ENCODE measurements at places on chromosomes 2 and 18.

- DNase-seq = no peak
These were observed 1550.2 kb downstream of the LRP1B start for GRCh38 chr2:140580532-140581151.

GRCh38 chr2:57990118-57990725 is 56.4 kb upstream of the VRK2 start:
- DNase-seq = no peak

- DNase-seq = no peak
These were observed 337.3 kb downstream of the CBLN2 start for GRCh38 chr18:72206814-72207213.

DNA sequence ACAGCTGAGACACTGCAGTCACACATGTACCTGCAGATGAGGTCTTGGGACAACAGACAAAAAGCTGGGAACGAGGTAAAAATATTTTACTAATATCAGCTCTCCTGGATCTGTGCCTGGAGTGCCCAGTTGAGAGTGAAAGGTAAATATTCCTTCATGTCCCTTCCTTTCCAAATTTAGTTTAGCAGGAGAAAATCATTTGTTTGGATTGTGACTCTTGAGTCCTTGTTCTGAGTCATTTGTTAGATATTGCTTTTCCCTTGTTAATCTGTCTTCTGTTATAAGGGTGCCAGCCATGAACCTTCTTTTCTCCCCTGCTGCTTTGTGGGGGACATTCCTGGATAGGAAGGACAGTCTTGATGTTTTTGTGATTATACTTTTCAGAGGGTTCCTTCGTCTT is 329.2 kb downstream of the DSC3 start:
- no peak for DNase-seq

GRCh38 chr2:45005261-45006002 is 3.8 kb downstream of the SIX2 start:
- DNase-seq = no peak

DNA sequence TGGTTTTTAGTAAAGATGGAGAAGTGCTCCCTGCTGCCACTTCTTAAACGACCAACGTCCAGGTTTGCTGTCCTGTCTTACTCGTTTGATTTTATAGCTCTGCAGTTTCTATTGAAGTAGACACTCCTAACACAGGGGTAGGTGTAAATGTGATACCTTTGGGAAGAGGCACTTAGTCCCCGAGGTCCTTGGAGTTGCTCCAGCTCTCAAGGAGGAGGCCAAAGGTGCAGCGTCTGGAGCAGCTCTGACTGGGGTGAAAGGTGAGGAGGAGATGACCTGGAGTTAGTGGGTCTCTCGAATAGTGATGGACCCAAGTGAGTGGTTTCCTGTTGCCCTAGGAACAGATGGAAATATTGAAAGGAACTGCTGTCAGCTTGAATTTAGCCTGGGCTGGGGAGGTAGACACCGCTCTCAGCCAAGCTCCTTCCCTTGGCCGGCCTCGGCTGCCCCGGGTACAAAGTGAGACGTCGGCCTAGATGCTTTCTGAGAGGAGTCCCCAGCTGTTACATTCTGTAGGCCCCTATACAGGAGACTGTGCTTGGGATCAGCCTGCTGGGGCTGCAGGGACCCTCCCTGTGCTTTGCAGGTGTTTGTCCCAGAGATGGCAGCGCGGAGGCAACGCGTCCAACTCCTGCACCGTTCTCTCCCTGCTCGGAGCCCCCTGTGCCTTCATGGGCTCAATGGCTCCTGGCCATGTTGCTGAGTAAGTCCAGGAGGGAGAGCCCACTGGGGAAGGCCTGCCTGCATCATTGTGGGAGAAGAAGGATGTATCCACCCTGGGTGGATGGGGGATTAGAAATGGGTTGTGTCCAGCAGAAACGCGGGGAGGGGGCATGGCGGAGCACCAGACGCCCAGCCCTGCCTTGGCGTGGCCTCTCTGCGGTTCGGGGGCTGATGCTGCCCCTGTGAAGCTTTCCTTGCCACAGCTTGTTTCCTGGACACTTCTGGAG is 5.4 kb downstream of the KHK start:
- DNase-seq = no peak

- DNase-seq = no peak
These were observed 47.6 kb downstream of the G6PC2 start for GRCh38 chr2:168948621-168949212.

DNA sequence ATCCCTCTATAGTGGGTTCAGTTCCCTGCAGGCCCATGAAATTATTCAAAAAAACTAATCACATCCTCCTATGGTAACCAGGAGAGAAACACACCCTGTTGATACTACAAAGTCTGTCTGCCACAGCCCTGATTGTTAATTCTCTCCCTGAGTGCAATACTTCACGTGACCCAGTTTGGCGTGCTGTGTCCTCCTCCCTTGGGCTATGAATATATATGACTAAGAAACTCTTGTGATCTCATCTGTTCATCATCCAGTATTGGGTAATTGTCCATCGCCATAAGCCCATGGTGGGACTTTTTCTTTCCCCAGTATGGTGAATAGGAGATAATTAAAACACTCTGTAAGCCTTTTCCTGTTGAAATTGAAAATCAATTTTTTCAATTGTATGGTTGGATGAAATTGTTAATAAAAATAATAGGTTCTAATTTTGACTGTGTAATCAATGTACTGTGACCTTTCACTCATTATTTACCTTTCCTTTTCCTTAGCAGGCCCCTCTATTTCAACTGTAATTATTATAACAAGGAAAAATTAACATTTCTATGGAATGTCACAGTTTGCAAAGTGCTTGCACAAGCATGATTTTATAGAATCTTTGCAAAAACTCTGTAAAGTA is 1822.6 kb downstream of the SUCLG1 start:
- DNase-seq = no peak

DNA sequence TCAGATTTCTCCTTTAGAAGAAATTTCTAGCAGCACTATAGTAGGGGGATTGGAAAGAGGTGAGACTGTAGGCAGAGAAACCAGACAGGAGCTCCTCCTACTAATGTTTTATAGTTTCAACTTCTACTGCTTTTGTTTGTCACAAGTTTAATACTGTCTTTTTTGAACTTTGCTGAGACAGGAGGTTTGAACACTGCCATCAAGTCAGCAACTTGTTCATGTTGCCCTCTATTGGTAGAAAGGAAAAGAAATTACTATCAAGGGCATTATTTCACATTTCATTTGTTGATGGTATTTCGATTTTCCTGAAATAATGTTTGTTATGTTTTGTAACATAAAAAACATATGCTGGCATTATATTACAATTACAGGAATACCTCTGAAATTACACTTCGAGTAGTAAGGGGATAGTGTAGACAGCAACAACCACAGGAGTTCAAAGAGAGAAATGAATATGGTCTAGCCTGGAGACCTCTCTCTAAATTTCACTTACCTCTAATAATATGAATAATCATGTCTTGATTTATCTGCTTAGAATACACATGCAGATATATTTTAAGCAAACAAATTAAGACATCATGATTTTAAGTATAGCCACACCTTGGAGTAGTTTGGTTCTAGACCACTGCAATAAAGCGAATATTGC is 12.4 kb upstream of the CCDC88A start:
- DNase-seq = no peak

DNA sequence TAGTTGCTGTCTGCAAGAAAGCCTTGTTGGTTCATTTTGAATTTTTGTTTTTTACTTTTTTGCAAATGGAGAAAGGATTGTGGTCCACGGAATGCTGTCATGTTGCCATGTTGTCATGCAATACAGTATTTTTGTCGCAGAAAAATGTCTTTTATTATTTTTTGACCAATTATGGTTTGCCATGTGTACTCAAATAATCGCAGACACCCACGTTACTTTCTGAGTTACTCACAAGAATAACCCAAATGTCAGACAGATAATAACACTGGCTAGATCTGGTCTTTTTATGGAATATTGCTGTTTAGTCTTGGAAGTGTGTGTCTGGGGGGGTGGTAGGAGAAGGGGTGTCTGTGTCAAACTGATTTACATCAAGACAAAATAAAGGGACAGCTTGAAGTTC is 188.9 kb downstream of the LTBP1 start:
- DNase-seq = no peak

DNA sequence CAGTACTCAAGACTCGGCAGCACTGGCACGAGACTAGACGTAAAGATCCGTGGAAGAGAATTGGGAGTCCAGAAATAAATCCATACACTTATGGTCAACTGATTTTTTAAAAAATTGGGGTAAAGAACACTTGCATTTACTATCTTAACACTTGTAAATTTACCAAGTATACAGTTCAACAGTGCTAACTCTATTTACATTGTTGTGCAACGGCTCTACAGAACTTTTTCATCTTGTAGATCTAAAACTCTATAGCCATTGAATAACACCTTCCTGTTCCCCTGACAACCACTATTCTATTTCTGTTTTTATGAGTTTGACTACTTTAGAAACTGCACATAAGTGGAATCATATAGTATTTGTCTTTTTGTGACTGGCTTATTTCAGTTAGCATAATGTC is 129.4 kb upstream of the SP3 start:
- no peak for DNase-seq

DNA sequence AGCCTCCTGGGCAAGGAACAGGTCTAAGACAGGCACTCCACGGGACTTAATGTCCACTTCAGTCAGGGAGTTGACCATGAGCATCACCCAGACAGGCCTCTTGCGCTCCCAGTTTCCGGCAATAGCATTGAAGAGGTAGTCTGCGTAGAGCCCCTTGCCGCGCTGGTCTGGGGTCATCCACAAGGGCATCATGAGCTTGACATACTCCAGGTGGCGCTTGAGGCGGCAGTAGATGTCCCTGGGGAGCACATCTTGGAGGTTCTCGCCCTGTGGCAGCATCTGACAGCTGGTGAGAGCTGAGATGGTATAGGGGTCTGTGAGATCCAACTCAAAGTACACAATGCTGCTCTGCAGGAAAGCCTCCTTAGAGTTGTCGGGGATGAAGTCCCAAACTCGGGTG is 10.6 kb downstream of the TRABD2A start:
- no peak for DNase-seq

GRCh38 chr2:212912445-212913103 is 238.8 kb downstream of the IKZF2 start:
- DNase-seq = peak; percentile 54

DNA sequence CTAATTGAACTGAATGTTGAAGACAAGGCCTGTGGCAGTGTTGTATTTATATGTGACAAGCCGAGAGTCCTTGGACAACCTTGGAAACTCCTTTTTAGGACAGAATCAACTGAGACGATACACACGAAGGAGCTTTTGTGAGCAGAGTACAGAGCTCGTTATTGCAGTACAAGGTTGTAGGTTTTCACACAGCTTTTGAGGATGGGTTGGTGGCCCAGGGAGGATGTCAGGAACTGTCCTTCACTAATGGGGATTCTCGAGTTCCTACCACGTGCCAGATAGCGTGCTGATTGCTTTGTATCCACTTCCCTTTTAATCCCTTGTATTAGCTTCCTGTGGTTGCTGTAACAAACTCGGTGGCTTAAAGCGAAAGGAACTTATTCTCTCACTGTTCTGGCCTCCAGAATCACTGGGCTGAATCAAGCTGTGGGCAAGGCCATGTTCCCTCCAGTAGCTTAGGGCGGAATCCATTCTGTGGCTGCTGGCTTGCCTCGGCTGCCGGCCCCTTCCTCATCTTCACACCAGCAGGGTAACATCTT is 20.2 kb downstream of the INPP4A start:
- no peak for DNase-seq

- no peak for DNase-seq
These were observed 67.2 kb downstream of the MCFD2 start for GRCh38 chr2:46848447-46848846.

DNA sequence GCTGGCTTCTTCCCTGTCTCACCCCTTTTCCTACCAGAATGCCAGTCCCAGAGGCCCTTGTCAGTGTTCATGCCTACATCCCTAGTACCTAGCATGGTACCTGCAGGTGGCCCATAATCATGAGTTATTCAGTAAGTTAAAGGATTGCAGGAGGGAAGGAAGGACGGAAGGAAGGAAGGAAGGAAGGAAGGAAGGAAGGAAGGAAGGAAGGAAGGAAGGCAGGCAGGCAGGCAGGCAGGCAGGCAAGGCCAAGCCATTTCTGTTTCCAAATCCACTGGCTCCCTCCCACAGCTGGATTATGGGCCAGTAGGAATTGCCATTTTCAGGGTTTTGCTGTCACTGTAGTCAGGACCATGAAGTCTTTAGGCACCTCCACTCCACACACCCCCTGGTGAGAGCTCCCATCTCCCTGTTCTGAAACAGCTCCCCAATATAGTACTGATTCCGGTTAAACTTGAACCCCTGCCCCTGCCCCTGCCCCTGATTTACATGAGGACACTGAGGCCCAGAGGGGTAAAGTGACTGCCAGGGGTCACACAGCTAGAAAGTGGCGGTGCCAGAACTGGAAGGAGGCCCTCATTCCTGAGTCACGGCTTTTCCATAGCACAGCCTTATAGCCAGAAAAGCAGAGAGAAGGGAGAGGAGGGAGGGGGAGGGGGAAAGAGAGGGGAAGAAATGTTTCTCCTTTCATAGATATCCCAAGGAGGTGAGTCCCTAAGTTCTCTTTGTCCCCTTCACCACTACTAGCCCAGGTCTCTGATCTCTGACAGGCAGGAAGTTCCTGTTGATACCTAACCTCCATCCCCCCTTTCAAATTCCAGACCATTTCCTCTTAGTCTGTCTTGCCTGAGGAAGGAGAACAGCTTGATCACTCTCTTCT is 12.2 kb upstream of the TNS1 start:
- no peak for DNase-seq

DNA sequence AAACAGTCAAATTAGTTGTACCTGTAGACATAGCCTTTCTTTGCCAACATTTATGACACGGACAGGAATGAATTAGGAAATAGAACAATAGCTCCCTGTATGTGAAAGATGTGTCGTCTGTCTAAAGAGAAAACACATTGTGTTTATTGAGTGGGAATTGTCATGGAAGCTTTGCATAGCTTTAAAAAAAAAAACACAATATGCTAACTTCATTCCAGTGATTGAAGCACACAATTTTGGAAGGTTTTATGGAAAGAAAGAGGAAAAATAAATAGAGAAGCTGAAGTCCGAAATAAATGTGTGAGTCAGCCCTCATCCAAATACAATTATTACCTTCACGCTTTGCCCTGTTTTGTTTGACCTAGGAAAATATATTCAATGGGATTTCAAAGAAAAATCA is 1095.7 kb downstream of the TSN start:
- no peak for DNase-seq

- DNase-seq = no peak
These were observed 101.7 kb downstream of the STK39 start for GRCh38 chr2:168145426-168146310.

DNA sequence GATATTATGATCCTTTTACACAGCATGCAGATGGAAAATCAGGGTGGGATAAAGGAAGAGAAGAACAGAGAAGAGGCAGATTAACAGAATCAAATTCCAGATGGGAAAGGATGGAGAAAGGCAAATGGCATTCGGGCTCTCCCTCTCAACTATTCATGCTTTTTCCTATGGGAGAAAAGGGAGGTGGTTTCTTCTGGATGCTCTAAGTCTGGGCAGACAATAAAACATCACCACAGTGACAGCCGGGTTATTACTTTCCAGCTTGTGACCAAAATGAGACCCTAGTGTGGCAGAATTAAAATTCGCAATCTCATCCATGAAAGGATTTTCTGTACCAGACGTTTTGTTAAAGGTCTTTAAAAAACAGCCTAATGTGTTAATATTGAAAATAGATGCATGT is 440.7 kb downstream of the RND3 start:
- no peak for DNase-seq
